ENCODE measurements at places on chromosomes 6 and 20. TPM values are rescaled to one million over a fixed set of nuclear protein-coding genes. Genes with fewer than 3 reads are reported as not detected.
A peak's percentile ranks its signal among the peaks of the same experiment; 100 is the strongest.

- H3K4me1 ChIP-seq, result no peaks in the 10 kb centered on the region
- no peak overlapping the region for H3K4me3 ChIP-seq
- no peak overlapping the region for H3K27ac ChIP-seq
These were observed 1714.5 kb downstream of the GRIK2 start for GRCh38 chr6:103107985-103108384.

GRCh38 chr20:54282625-54283024, 74.7 kb downstream of the PFDN4 start:
- no peaks in the 10 kb centered on the region for H3K27me3 ChIP-seq
- no peak for DNase-seq
- H3K36me3 ChIP-seq, result no peaks in the 10 kb centered on the region
- no peaks in the 10 kb centered on the region for H3K4me1 ChIP-seq

GRCh38 chr20:36848078-36848660, 27.8 kb upstream of the TLDC2 start:
- DNase-seq, result no peak
- peaks cover 18% of the 10 kb centered on the region for H3K4me1 ChIP-seq
- H3K36me3 ChIP-seq, result no peaks in the 10 kb centered on the region

Gene C6orf15
- total RNA-seq, result not detected

- no peak overlapping the region for H3K27ac ChIP-seq
- no peaks in the 10 kb centered on the region for H3K4me1 ChIP-seq
- no peak overlapping the region for H3K4me3 ChIP-seq
- peak; percentile 1 for DNase-seq
These were observed 124.9 kb upstream of the NRN1 start for GRCh38 chr6:6131492-6132109.

DNA sequence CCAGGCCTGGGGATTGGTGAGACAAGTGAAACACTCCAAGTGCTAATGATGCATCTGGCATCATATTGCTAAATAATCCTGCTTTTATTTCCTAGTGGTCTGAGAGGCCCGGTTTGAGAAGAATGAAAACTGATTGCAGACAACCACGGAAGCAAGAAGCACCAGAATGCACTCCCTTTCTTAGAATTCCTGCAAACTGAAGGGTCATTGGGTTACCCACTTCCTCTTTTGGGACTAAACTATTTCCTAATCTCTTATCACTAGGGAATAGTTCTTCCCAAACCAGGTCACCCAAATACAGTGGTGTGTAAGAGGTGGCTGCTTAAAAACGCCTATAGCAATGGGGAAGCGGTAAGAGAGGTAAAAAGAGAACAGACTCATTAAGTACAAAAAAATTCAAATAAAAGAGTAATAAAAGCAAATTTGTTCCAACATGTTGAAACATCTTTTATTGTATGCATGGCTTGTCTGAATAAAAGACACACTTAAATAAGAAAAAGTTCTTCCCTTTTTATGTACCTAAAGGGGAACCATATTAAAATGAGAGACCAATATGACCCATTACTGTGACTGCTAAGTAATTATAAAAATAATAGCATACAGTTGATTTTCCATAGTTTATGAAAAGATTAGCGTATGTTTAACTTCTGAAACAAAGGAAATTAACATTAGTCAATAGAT, 125.8 kb downstream of the MYB start:
- no peaks in the 10 kb centered on the region for H3K36me3 ChIP-seq
- H3K4me1 ChIP-seq, result no peaks in the 10 kb centered on the region
- H3K27ac ChIP-seq, result no peak overlapping the region
- no peak overlapping the region for H3K4me3 ChIP-seq
- no peak for DNase-seq

GRCh38 chr6:10725716-10726115, 2.8 kb downstream of the TMEM14C start:
- peaks cover 25% of the 10 kb centered on the region for H3K4me1 ChIP-seq
- H3K4me3 ChIP-seq, result no peak overlapping the region
- H3K36me3 ChIP-seq, result peaks cover 24% of the 10 kb centered on the region
- H3K27ac ChIP-seq, result no peak overlapping the region

- peak overlapping the region; percentile 4 for H3K4me3 ChIP-seq
These were observed 46.8 kb downstream of the CD24 start for GRCh38 chr6:106927531-106928398.

- H3K36me3 ChIP-seq, result no peaks in the 10 kb centered on the region
- no peak for DNase-seq
- H3K4me1 ChIP-seq, result no peaks in the 10 kb centered on the region
- H3K27ac ChIP-seq, result no peak overlapping the region
- no peaks in the 10 kb centered on the region for H3K27me3 ChIP-seq
- no peak overlapping the region for H3K4me3 ChIP-seq
These were observed 59.5 kb downstream of the BFSP1 start for GRCh38 chr20:17471606-17472187.

- H3K4me1 ChIP-seq, result no peaks in the 10 kb centered on the region
- peaks cover 5% of the 10 kb centered on the region for H3K36me3 ChIP-seq
- no peak for DNase-seq
- no peak overlapping the region for H3K4me3 ChIP-seq
- no peaks in the 10 kb centered on the region for H3K27me3 ChIP-seq
- H3K27ac ChIP-seq, result no peak overlapping the region
These were observed 27.7 kb downstream of the ALDH5A1 start for GRCh38 chr6:24522228-24523176.

DNA sequence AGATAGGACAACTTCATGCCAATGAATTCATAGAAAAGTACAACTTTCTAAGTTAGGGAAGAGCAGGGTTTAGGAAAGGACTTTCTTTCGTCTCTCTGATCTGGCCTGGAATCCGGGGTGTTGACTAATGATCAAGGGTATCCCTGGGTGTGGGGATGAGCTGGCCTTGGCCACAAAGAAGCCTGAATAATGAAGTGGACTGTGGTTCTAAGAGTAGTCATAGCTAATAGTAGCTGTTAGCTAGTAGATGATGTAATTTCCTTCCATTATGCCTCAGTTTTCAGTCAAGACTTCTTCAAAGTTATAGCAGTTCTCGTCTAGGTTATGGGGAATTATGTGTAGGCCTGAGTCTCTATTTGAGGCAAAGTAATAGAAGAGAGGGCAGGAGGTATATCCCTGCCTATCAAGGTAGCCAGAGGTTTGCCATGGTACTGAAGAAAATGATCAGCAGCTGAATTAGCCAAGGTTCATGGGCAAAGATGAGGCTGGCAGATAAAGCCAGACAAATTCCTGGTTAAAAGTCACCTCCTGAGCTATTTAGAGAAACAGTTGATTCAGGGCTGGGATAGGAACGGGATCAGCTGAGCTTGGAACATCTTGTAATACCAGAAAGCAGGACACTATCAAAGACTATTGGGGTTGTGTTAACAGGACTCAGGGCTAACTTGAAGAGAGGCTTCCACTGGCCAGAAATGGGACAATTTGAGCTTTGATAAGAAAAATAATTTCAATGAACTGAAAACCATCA, 18.7 kb upstream of the TRPC4AP start:
- no peaks in the 10 kb centered on the region for H3K4me1 ChIP-seq
- no peaks in the 10 kb centered on the region for H3K27me3 ChIP-seq
- H3K4me3 ChIP-seq, result no peak overlapping the region
- DNase-seq, result no peak
- H3K27ac ChIP-seq, result no peak overlapping the region

Gene SMLR1
- not detected for total RNA-seq

GRCh38 chr6:124223611-124224345, 420.1 kb downstream of the NKAIN2 start:
- H3K4me1 ChIP-seq, result peaks cover 7% of the 10 kb centered on the region
- H3K4me3 ChIP-seq, result no peak overlapping the region
- H3K27ac ChIP-seq, result no peak overlapping the region
- DNase-seq, result no peak

DNA sequence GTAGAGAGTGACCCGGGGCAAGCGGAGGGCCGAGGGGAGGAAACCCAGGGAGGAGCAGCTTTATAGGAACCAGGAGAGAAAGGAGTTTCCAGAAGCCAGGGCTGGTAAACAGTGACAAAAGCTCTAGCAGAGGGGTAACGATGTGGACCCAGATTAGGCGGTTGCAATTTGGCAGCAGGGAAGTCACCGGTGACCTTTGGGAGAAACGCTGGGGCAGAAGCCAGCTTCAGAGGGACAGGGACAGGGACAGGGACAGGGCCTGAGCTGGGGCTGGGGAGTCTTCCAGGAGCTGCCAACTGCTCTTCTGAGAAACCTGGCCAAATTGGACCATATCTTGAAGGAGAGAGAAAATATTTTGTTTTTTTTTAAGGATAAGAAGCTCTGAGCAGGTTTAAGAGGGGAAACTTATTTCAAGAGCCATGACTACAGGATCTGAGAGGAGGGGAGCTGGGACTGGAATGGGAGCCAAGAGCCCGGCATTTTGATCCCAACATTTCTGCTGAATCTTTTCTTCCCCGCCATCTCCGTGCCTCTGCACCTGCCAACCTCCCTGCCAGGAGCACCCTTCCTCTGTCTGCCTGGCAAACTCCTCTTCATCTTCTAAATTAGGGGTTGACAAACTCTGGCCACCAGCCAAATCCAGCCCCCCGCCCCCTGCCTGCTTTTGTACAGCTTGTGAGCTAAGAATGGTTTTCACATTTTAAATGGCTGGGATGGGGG, 22.6 kb upstream of the PREX1 start:
- no peak overlapping the region for H3K27ac ChIP-seq
- no peak overlapping the region for H3K4me3 ChIP-seq
- peaks cover 9% of the 10 kb centered on the region for H3K27me3 ChIP-seq
- H3K4me1 ChIP-seq, result no peaks in the 10 kb centered on the region

DNA sequence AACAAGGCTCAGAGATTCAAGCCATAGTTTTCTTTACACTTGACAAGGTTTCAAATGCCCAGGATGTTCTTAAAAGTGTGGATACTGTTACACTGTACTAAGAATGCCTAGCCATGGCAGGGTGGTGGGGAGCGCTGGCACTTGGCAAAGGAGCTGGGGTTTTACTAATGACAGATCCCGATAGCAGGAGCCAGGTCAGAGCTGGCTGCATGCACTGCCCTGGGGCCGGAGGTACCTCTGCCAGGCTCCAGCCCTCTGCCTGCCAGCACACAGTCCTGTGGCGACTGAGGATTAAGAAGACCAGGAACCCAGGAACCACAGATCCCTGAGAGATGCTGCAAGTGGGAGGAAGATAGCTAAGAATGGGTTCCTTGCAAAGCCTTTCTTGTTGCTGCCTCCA, 260.3 kb downstream of the ALDH8A1 start:
- no peaks in the 10 kb centered on the region for H3K27me3 ChIP-seq
- DNase-seq, result no peak
- H3K36me3 ChIP-seq, result no peaks in the 10 kb centered on the region
- H3K4me1 ChIP-seq, result no peaks in the 10 kb centered on the region
- no peak overlapping the region for H3K4me3 ChIP-seq
- peak overlapping the region; percentile 53 for H3K27ac ChIP-seq

DNA sequence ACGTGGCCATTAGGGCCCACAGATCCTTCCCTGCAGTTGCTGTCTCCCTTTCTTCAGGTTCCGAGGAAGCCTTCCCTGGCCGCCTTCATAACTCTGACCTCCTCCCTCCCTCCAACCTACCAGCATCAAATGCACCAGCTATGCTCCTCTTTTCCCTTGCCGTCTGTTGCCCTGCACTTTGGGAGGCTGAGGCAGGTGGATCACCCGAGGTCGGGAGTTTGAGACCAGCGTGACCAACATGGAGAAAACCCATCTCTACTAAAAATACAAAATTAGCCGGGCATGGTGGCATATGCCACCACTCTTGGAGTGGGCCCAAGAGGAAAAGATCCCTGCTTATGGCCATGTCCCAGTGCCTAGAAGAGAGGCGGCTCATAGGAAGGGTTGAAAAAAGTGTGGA, 31.8 kb downstream of the RNASET2 start:
- no peaks in the 10 kb centered on the region for H3K36me3 ChIP-seq
- no peaks in the 10 kb centered on the region for H3K4me1 ChIP-seq
- H3K4me3 ChIP-seq, result no peak overlapping the region
- no peak for DNase-seq

GRCh38 chr6:87706187-87706966, 4.3 kb upstream of the AKIRIN2 start:
- H3K36me3 ChIP-seq, result peaks cover under 1% of the 10 kb centered on the region
- no peak for DNase-seq
- no peak overlapping the region for H3K4me3 ChIP-seq
- H3K27me3 ChIP-seq, result no peaks in the 10 kb centered on the region
- H3K4me1 ChIP-seq, result no peaks in the 10 kb centered on the region
- H3K27ac ChIP-seq, result no peak overlapping the region

- H3K27me3 ChIP-seq, result no peaks in the 10 kb centered on the region
- no peaks in the 10 kb centered on the region for H3K36me3 ChIP-seq
- H3K4me1 ChIP-seq, result no peaks in the 10 kb centered on the region
- no peak overlapping the region for H3K27ac ChIP-seq
These were observed 81.4 kb upstream of the RPS6KA2 start for GRCh38 chr6:166708460-166708859.

- no peak overlapping the region for H3K27ac ChIP-seq
- no peaks in the 10 kb centered on the region for H3K4me1 ChIP-seq
- no peaks in the 10 kb centered on the region for H3K27me3 ChIP-seq
- no peaks in the 10 kb centered on the region for H3K36me3 ChIP-seq
- DNase-seq, result peak; percentile 22
These were observed 259.4 kb downstream of the GJA1 start for GRCh38 chr6:121694801-121695251.

GRCh38 chr20:17762243-17762872, 62.6 kb downstream of the BANF2 start:
- H3K4me3 ChIP-seq, result no peak overlapping the region
- no peaks in the 10 kb centered on the region for H3K36me3 ChIP-seq
- H3K4me1 ChIP-seq, result no peaks in the 10 kb centered on the region

GRCh38 chr6:106422534-106422933, 62.0 kb downstream of the CRYBG1 start:
- no peak overlapping the region for H3K4me3 ChIP-seq
- no peak overlapping the region for H3K27ac ChIP-seq
- no peak for DNase-seq
- H3K27me3 ChIP-seq, result no peaks in the 10 kb centered on the region

DNA sequence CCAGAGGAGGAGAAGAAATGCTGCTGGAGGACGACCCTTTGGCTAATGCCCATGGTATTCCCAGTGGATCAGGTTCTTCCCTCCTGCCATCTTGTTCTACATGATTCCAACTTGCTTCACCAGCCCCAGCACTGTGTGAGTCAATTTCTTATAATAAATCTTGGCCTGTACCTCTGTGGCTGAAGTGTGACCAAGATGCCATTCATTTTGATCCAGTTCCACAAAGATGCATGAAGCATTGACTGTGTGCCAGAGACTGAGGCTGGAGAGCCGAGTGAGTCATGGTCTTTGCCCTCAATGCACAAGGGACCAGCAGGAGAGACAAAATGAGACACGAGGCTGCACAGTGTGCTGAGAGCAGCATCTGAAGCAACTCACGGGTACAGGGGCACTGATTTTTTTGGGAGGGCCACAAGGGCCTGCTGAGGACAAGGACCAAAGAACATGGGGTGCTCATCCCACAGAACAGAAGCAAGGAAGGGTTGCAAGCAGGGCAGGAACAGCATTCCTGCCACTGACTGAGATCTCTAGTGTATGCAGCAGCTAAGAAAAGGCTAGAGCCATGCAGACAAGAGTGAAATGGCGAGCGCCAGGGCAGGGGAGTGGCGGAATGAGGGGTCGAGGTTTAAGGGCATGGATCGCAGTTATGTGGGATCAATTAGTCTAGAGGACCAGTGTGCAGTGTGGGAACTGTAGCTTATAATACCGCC, 207.0 kb downstream of the THBS2 start:
- H3K36me3 ChIP-seq, result no peaks in the 10 kb centered on the region
- no peak overlapping the region for H3K27ac ChIP-seq
- H3K4me3 ChIP-seq, result no peak overlapping the region
- peaks cover 1% of the 10 kb centered on the region for H3K4me1 ChIP-seq
